ENCODE measurements at places on chromosomes 3 and 15. TPM values are rescaled to one million over a fixed set of nuclear protein-coding genes. Genes with fewer than 3 reads are reported as not detected.
A peak's percentile ranks its signal among the peaks of the same experiment; 100 is the strongest.

DNA sequence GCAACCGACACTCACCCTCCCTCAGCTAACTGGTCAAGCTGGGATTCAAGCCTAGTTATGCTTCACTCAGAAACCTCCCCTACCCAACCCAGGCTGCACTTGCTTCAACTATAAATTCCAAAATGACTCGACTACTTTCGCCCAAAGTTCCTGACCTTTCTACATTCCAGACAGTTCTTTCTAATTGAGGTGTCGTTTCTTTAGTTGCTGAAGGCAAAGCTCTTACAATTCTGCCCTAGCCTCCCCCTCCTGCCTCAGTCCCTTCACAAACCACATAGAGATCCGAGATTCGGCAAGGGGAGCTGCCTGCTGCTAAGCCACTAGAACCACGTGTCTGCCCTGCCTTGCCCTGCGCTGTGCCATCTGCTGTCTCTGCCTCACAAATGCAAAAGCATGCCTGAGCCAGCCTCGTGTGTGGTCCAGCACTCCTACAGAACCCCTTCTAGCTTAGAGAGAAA is 74.7 kb upstream of the SH3GL3 start:
- no peak for DNase-seq

GRCh38 chr3:98692787-98693473 is 70.2 kb upstream of the ST3GAL6 start:
- no peak for DNase-seq

DNA sequence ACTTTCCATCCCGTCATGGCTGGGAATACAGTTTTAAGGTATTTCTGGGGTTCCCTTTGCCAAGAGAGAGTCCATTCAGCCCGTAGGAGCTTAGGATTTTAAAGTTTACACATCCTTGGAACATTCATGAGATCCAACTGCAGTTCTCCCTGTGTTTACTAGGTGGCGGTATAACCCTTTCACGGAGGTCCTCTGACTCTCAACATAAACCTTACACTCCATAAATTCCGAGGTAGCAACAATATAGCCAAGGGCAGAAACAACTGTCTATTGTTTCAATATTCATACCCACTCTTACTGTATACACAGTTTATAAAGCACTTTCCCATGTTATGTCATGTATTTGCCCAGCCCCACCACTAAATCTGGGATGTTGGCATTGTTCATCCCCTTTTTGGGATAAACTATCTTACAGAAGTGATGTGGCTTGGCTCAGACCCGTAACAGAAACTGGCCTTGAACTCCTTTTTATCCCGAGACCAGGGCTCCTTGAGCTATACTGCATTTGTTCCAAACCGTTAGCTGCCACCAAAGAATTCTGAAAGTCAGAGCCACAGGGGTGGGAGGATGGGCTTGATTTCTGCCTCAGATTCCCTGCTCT is 69.2 kb upstream of the COL6A5 start:
- DNase-seq = no peak

GRCh38 chr15:73495181-73495580 is 52.2 kb downstream of the REC114 start:
- no peak for DNase-seq

DNA sequence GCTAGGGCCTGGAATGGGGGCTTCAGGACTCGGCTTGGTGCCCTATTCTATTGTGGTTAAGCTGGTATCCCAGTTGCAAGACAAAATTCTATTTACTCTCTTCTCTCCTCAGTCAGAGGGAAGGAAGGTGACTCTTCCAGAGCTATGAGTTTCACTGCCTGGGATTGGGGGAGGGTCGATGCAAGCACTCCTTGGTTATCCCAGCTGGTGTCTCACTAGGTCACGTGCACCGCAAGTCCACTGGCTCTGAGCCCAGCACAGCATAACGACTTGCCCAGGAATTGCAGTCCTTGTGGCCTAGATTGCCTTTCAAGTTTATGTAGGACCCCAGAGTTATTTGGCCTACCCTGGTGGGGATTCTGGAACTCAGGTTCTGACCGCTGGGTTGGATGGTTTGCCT is 958.8 kb downstream of the IGSF11 start:
- DNase-seq = no peak

- DNase-seq = no peak
Measured at GRCh38 chr3:45881078-45882022, 5.0 kb upstream of the CCR9 start.

GRCh38 chr3:49421890-49422378 is 339 bp downstream of the AMT start:
- DNase-seq = no peak

- no peak for DNase-seq
Measured at GRCh38 chr3:30620402-30621360, 14.3 kb downstream of the TGFBR2 start.

- no peak for DNase-seq
Measured at GRCh38 chr3:45670436-45670835, 18.8 kb upstream of the SACM1L start.

DNA sequence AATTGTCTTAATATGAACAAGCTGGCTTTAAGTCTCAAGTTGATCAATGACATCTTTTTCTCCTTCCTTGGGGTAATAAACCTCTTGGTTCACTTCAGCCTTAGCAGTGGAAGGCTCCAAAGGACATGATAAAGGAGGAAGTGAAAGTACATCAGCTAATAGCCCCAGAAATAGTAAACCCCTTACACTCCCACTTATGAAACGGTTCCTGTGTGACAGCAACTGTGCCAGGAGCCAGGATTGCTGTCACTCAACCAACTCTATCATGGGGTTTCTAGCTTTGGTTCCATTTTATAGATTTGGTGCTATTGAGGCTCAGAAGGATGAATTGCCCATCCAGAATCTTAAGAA is 216.7 kb downstream of the ABHD5 start:
- no peak for DNase-seq

DNA sequence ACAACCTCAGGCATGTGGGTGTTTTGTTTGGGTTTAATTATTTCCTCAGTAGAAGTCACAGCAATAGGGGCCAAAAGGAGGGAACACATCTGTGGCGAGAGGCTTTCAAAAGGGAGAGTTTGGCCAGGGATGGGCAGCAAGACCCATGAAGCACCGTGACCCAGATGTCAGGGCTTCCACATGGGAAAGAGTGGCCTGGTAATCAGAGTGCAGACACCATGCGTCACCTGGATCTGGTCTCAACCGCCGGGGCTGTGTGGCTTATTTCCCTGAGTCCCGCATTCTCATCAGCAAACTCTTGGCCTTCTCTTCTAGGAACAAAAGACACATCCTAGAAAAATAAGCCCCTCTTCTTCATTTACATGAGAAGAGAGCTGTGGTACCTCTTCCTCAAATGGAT is 12.4 kb upstream of the MUSTN1 start:
- DNase-seq = no peak

DNA sequence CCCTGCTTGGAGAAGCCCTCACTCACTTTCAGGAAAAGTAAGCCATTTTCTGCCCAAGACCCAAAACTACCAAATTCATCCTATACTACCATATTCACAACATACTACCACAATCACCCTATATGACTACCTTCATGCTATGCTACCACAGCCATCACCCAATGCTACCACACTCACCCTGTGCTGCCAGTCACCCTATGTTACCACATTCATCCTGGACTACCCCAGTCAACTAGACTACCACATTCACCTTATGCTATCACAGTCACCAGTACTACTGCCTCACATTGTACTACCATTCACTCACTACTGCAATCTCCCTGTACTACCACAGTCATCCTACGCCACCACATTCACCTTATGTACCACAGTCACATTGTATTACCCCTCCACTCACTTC is 58.4 kb upstream of the CDV3 start:
- DNase-seq = no peak

DNA sequence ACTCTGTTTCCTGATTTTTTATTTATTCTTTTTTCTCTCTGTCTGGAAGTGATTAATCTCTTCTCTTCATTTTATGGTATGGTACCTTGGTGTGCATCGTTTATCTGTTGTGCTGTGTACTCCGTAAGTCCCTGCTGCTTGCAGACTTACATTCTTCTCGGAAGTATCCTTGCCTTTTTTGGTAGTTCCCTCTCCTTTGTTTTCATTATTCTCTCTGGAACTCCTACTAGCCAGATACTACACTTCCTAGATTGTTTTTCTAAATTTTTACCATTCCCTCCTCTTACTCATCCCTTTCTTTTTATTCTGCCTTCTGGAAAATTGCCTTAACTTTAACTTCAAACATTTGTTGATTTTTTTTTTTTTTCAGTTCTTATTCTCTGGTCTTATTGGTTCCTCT is 27.2 kb downstream of the PIK3CA start:
- no peak for DNase-seq

DNA sequence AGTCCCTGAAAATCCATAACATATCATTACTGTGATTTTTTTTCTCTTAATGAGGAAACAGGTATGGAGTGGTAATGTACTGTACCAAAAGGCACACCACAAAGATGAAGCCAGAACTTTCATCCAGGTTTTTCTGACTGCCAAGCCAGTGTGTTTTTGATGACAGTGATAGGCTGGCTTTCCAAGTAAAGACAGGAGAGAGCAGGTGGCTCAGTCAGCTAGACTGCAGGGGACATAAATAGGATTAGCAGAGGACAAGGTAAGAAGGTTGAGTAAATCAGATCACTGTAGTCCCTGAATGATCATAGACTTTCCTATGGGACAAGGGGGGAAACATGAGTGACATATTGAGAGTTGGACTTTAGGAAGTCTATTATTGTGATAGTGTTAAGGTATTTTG is 127.9 kb downstream of the GADL1 start:
- DNase-seq = no peak

GRCh38 chr15:97736748-97737147 is 223.8 kb upstream of the ARRDC4 start:
- no peak for DNase-seq

DNA sequence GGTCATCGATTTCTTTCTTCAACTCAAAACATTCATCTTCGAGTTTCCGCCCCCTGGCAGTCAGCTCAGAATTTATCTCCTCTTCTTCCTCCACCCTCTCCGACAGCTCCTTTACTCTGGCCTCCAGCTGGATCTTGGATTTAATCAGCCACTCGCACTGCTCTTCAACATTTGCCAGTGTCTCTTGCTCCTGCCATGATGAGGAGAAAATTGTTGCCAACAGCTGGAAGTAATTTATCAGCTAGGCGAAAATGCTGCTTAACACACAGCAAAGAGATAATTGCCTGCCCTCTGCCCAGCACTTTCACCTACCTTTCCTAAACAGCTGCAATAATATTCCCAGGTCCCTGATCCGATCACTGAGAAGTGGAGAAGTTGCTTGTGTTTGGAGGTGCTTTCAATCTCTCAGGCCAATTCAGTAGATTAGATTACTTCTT is 69.3 kb downstream of the MYH15 start:
- no peak for DNase-seq

- DNase-seq = no peak
Measured at GRCh38 chr3:158181096-158181495, 71.2 kb downstream of the RSRC1 start.

- no peak for DNase-seq
Measured at GRCh38 chr15:64337761-64338160, 18.2 kb downstream of the CSNK1G1 start.

DNA sequence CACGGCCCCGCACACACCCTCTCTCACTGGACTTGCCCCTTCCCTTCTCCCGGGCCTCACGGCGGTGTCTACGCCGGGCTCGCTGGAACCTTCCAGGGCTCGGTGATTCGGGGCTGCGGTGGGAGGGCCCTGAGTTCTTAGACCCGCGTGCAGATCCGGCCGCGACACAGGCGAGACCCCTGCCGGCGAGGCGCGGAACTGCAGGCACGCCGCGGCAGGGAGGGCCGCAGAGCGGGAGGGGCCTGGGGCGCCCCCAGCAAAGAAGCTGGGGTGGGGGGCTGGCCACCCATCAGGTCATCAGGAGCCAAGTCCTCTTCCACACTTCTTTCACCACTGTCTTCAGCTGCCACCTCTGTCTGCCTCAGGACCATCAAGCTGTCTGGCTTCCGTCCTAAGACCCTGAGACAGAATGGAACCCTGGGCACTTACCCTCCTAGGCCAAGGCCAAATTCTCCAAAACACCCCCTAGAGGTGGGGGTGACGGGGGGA is 164.5 kb downstream of the XXYLT1 start:
- DNase-seq = peak; percentile 72

IL16 gene
- total RNA-seq = 26.2 TPM

SOX14 gene
- not detected for total RNA-seq

PPP1R14D gene
- total RNA-seq = not detected

CADPS gene
- total RNA-seq = not detected

CTXN2 gene
- total RNA-seq = not detected

CCDC9B gene
- total RNA-seq = 2.4 TPM

CHCHD6 gene
- 10.3 TPM for total RNA-seq

All from uterus (tissue), 4 donors.